ENCODE measurements at places on chromosomes 6 and 20.

GRCh38 chr6:133877116-133877515, 11.8 kb upstream of the TCF21 start:
- DNase-seq: no peak

DNA sequence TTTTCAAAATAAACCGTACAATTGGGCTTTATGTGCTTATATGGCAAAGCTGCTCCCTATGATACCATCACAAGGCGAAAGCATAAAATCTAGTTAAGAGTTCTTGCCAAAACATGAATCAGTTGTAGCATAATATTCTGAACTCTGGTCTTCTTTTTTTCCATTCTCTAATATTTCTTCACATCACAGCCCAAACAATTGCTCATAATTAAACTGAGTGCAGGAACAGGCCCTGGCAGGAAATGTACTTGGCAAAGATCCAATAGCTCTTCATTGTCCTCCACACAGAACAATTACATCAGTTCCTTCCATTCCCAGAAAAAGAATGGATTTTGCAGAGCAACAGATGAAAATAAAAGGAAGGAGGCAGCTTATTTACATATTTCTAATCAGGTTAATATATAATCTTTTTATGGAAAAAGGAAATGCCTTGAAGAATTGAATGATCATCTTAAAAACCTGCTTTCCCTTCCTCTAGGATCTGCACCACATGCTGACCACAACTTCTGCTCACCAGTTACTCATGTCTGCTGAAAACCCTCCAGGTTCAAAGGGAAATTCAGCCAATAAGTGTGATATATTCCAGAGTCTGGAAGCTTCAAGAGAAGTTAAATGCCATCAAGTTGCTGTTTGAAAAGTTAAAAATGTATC, 123.3 kb upstream of the COL21A1 start:
- DNase-seq: peak; percentile 26

- peak; percentile 52 for DNase-seq
Measured at GRCh38 chr6:26330859-26331217, 34.2 kb upstream of the BTN3A2 start.

DNA sequence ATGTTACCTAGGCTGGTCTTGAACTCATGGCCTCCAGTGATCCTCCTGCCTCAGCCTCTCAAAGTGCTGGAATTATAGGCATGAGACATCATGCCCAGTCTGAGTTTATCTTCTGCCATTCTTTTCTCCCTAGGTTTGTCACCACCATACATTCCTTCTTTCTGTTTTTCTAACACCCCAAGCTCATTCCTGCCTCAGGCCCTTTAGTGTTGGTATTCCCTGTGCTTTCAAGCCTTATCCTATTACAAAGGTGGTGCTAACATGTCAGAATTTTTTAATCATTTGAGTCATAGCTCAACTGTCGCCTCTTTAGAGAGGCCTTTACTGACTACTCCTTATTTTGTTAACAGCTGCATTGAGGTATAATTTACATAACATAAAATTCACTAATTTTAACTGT, 221.1 kb upstream of the PRSS16 start:
- DNase-seq: no peak

- DNase-seq: no peak
Measured at GRCh38 chr6:33423777-33424176, 3.9 kb downstream of the SYNGAP1 start.

DNA sequence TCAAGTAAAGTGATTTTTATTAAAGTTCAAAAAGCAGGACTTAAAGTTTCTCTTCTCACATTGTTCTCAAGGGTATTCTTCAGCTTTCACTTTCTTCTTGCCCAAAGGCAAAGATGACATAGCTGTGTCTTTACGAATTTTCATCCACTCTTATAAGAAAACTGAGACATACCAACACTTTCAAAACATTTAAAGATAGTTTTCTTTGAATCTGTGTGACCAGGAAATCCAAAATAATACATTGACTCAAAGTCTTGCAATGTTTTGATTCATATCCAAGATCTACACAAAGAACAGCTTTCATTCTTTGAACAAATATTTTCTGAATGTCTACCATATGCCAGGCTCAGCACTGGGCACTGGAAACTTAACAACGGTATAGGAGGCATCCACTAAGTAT, 117.9 kb downstream of the SIM1 start:
- no peak for DNase-seq

DNA sequence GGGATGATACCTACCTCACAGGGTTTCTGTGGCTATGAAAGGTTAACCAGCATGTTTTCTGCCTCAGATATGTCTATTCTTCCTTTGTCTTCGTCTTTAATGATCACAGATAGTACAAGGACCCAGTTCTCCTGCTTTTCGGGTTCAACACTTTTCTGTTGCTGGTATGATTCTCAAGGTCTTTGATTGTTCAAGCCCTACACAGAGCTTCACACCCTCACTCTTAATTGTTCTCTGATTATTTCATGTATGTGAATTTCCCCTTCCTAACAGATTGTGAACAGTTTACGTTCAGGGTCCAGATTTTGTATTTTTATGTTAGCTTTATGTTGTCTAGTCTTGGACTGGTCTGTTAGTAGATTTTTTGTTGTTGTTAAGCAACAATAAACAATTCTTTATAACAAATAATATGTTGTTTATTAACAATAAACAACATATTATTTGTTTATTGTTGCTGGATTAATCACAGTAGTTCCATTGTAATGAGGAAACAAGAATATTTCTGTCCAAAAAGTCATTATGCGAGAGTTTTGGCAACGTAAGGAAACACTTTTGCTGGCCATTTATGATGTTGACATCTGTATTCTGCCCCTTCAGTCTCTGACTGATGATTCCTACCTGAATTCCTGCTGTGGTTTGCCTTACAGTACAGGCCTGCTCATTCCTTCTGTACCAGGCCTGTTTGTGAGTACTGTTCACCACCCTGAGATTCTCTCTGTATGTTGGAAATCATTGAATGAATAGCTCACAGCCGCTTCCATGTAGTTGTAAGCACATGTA, 27.2 kb upstream of the TULP4 start:
- DNase-seq: no peak

DNA sequence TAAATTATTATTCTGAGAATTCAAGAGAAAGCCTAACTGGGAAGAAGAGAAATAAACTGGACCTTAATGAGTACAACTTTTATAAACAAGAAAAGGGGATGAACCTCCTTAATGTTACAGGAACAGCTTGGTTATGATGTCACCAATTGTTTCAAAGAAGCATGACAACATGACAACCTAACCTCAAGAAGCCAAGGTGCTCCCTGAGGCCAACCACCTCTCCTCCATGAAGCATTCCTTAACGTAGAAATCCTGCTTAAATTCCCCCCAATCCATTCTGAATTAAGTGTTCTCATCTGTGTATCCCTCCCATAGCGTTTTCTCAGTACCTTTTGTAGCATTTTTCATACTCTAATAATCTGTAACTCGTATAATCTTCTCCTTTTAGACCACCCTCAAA, 1.7 kb downstream of the HBS1L start:
- DNase-seq: no peak

DNA sequence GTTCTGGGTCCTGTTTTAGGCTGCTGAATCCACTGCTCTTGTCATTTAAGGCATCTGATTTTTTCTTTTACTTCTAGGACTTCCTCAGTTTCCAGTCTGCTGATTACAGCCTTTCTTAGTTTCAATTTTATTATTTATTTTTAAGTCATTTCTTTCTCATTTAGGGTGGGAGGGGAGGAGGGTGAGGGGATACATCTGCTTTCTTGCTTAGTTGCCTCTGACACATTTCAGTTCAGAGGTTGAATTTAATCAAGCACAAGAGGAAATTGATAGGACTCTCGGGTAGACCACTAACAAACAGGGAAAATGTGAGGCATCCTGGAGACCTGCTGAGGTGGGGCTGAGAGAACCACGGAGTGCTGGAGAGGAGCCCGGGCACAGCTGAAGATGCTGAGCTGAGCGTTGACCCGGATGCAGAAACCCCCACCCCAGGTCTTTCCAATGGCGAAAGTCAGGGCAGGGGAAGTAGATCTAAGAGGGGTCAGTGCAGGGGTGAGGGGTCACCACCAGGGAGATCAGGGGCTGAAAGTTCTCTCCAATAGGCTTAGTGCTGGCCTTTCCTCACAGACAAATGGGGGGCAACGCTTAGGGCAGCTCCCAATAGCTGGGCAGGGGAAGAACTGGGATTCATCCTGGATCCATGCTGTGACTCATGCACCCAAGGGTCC, 7.6 kb upstream of the TREML2 start:
- DNase-seq: no peak

GRCh38 chr20:56865055-56865454, 235.9 kb downstream of the TFAP2C start:
- no peak for DNase-seq

GRCh38 chr6:3157131-3157933, at the start of gene TUBB2A:
TUBB2A (minus strand) TSS chr6:3157544; CDS start chr6:3157463, 81 bp downstream.
- DNase-seq: peak; percentile 86

DNA sequence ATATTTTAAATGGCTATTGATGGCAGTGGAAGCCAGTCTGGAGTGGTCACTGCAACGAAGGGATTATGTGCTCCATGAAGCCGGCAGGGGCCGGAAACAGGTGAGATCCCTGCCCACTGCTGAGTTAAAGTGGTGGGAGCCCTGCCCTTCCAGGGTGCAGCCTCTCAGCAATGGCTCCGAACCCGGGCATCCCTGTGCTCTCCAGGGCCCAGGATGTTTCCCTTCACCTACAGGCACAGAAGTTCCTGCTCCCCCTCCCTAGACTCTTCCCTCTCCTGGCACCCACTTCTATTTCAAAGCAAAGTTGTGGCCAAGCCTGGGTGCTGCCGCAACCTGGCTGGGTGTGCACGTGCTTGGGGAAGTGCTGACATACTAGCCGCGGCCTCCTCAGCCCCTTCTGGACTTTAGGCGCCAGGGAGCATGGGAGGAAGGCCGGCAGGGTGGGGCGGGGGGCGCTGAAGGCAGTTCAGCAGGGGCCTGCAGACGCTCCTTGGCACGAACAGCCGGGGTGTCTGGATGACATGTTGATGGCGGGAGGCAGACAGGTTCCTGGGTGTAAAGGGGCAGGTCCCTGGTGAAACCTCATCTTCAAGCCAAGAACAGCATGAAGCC, 452.3 kb downstream of the HTR1B start:
- no peak for DNase-seq

- DNase-seq: no peak
Measured at GRCh38 chr6:12649325-12649724, 67.2 kb upstream of the PHACTR1 start.

DNA sequence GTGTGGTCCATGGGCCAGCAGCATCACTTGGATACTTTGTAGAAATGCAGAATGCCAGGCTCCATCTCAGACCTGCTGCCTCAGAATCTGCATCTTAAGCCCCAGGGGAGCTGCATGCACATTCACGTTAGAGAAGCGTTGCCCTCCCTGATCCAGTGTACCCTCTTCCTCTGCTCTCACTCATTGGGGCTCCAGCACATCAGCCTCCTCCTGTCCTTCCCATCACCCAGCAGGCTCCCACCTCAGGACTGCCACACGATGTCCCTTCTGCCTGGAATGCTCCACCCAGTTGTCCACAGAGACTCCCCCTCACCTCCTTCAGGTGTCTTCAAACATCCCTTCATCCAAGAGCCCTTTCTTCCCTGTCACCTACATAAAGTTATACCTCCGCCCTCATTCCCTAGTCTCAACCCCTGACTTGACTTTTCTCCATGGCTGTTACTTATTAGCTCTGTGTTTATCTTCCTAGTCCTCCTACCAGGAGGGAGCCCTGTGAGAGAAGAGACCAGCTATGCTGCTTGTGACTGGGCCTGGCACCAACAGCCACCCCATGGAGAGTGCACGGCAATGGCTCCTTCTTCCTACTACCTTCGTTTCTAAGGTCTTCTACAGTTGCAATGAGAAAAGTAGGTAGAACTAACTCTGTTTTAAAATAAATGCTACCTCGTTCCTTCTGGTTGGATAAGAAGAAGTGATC, 3.3 kb upstream of the ACSS1 start:
- no peak for DNase-seq

DNA sequence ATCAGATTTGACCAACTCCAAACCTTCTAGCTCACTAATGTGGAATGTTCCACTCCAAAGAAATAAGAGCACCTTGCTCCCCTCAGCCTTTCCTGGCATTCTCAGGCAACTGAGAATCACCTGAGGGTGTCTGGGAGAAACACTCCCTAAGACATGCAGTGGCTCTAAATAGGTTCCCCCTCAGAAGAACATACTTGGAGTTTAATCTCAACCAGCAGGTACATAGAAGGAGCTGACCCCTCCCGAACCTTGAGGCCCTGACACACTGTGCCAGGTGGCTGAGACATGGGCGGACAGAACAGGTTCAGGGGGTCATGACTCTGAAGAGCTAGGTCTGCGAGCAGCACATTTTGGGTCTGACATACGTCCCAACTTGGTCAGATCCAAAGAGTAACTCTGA, 107.6 kb upstream of the MAP3K4 start:
- DNase-seq: no peak

GRCh38 chr20:32975698-32976674, 28.2 kb downstream of the SUN5 start:
- no peak for DNase-seq

DNA sequence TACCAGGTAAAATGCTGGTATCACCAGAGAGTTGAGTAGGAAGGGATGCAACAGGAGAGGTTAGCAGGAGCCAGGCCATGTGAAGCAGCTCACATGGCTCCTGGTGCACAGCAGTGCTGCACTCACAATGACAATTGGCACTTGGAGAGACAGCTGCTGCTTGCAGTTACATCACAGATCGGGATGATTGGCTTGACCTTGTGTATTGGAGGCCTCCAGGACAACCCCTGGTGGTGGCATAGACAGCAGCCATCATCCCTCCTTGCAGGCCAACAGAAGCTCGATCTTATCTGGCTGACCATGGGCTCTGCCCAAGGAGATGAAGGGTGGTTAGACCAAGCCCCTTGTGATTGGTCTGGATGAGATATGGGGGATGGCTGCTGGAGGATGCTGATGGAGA, 73.0 kb downstream of the EYA2 start:
- DNase-seq: no peak

DNA sequence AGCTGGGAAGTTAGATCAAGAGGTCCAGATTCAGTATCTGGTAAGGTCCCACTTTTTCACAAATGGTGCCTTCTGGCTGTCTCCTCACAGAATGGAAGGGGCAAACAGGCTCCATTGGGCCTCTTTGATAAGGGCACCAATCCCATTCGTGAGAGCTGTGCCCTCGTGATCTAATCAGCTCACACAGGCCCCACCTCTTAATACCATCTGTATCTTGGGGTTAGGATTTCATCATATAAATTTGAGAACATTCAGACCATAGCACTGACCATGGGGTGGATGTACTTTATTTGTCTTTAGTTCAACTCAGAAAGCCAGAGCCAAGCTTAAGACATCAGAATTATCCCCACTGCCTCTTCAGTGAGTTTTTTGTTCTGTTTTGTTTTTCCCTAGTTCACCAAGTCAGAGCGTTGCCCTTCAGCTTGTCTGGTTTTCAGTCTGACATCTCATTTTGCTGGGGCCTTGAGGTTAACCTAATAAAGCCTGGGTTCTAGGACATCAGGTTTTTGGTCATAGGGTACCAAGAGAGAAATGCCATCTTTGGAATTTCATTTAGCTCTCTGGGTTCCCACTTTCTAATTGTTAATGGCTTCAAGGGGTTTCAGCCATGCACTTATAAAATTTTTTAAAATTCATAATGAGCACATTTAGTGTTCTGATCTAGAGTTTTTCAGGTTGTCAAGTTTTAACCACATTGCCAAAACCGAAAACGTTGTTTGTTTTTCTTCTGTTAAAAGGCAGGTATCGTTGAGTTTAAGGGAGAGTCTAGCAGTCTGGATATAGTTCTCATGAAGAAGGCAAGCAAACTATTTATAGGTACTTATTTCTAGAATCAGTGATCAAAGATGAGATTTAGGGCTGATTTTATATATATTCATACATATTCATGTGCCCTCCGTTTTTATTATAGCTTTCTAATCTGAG, 19.0 kb downstream of the SENP6 start:
- DNase-seq: no peak

- no peak for DNase-seq
Measured at GRCh38 chr6:4533576-4533975, 242.6 kb upstream of the CDYL start.

Data from right kidney (tissue), 9 donors.